ENCODE measurements at places on chromosomes 12 and 14. TPM values are rescaled to one million over a fixed set of nuclear protein-coding genes. Genes with fewer than 3 reads are reported as not detected.

The CRIP2 gene
- total RNA-seq, result 71.8 TPM

The TNS2 gene
- 21.1 TPM for total RNA-seq

The HAL gene
- total RNA-seq, result 0.10 TPM

The MLXIP gene
- 62.5 TPM for total RNA-seq

The PLEKHD1 gene
- total RNA-seq, result 0.05 TPM

The RND1 gene
- total RNA-seq, result 2.2 TPM

The GPRC5D gene
- not detected for total RNA-seq

The SLC25A29 gene
- total RNA-seq, result 30.2 TPM

The LRR1 gene
- 9.9 TPM for total RNA-seq

The VRTN gene
- total RNA-seq, result 0.14 TPM

The TMEM179 gene
- 0.75 TPM for total RNA-seq

The UNC119B gene
- 24.3 TPM for total RNA-seq

The HOXC5 gene
- not detected for total RNA-seq

The SDS gene
- total RNA-seq, result not detected

The BMAL2 gene
- 12.1 TPM for total RNA-seq

The CYP27B1 gene
- 1.5 TPM for total RNA-seq

The TMEM229B gene
- 1.3 TPM for total RNA-seq

The COL2A1 gene
- total RNA-seq, result 11.2 TPM

The KLRC4 gene
- total RNA-seq, result 0.53 TPM

The LRRC10 gene
- total RNA-seq, result not detected

The OTX2 gene
- total RNA-seq, result 8.2 TPM

The CACNA1C gene
- total RNA-seq, result 1.5 TPM

The HVCN1 gene
- 1.0 TPM for total RNA-seq

The TAS2R30 gene
- 1.3 TPM for total RNA-seq

The FSCB gene
- not detected for total RNA-seq

The SLC6A13 gene
- 2.6 TPM for total RNA-seq

The NPFF gene
- total RNA-seq, result not detected

The RFX4 gene
- total RNA-seq, result 0.07 TPM

The MIP gene
- not detected for total RNA-seq

The GPHN gene
- total RNA-seq, result 6.9 TPM

The SLC25A47 gene
- total RNA-seq, result not detected

The CLEC2A gene
- 0.84 TPM for total RNA-seq

The ZNF664 gene
- 67.3 TPM for total RNA-seq

The GNB3 gene
- total RNA-seq, result 16.6 TPM

The CCDC197 gene
- total RNA-seq, result not detected

The SIRT4 gene
- 2.7 TPM for total RNA-seq

The RPS29 gene
- total RNA-seq, result 1,089 TPM

The JAG2 gene
- 6.6 TPM for total RNA-seq

The B4GALNT3 gene
- total RNA-seq, result 3.6 TPM

The NAA25 gene
- 35.2 TPM for total RNA-seq

The TAS2R13 gene
- 0.43 TPM for total RNA-seq

The FAM181A gene
- not detected for total RNA-seq

The KRT1 gene
- not detected for total RNA-seq

The PMEL gene
- total RNA-seq, result 3.9 TPM

The HSPA2 gene
- 2.8 TPM for total RNA-seq

The UNC79 gene
- 0.75 TPM for total RNA-seq

The FOXG1 gene
- total RNA-seq, result 0.18 TPM

The SLC5A8 gene
- not detected for total RNA-seq

The KRT3 gene
- 0.43 TPM for total RNA-seq

The RNASE4 gene
- total RNA-seq, result 9.3 TPM

The AACS gene
- 22.0 TPM for total RNA-seq

The KRT73 gene
- total RNA-seq, result not detected

The ARHGDIB gene
- total RNA-seq, result 14.6 TPM

The COQ5 gene
- total RNA-seq, result 23.4 TPM

The AMHR2 gene
- total RNA-seq, result not detected

The HNF1A gene
- not detected for total RNA-seq

The ADAM21 gene
- 0.94 TPM for total RNA-seq

The PROX2 gene
- not detected for total RNA-seq

The SRRM4 gene
- 0.46 TPM for total RNA-seq

All from astrocyte (in vitro differentiated cells and primary cell).